ENCODE measurements at places on chromosomes 5 and 9.

DNA sequence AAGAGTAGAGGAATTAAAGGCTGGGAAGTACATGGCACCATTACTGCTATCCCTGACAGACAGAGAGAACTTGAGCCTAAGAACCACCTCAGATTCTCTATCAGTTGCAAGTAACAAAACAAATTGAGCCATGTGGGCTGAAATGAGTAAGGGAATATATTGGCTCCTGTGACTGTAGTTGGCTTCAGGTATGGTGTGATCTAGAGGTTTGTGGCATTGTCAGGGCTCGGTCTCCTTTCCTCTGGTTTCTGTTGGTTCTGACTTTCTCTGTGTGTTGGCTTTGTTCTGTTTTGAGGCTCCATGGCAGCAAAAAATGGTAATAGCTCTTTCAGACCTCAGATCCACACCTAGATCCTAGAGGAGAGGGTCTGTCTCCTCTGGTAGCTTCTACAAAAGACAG is 5.7 kb downstream of the GALNT10 start:
- no peak for DNase-seq

DNA sequence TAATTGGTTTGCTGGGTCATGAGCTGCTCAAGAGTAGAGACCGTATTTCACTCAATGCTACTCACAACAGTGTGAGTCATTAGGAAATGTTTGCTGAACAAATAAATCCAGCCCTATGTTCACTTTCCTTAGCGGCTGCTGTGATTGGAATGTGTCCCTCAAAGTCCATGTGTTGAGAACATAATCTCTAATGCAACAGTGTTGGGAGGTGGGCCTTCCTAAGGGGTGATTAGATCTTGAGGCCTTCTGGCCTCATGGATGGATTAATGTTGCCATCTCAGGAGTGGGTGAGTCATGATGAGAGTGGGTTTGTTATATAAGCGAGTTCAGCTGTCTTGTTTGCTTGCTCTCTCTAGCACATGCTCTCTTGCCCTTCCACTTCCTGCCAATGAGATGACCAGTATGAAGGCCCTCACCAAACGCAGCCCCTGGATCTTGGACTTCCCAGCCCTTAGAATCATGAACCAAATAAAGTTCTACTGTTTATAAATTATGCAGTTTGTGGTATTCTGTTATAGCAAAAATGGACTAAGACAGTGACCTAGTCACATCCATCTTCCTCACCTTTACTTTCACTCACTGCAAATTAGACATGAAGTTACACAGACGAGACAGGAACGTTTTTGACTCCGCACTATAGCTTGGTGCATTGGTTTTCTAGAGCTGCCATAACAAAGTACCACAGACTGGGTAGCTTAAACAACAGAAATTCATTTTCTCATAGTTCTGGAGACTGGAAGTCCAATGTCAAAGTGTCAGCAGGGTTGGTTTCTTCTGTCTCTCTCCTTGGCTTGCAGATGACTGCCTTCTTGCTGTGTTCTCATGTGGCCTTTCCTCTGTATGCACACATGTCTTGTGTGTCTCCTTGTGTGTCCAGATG is 50.9 kb upstream of the FAM169A start:
- DNase-seq = no peak

- DNase-seq = no peak
Measured at GRCh38 chr9:79877943-79878602, 306.3 kb downstream of the TLE4 start.

DNA sequence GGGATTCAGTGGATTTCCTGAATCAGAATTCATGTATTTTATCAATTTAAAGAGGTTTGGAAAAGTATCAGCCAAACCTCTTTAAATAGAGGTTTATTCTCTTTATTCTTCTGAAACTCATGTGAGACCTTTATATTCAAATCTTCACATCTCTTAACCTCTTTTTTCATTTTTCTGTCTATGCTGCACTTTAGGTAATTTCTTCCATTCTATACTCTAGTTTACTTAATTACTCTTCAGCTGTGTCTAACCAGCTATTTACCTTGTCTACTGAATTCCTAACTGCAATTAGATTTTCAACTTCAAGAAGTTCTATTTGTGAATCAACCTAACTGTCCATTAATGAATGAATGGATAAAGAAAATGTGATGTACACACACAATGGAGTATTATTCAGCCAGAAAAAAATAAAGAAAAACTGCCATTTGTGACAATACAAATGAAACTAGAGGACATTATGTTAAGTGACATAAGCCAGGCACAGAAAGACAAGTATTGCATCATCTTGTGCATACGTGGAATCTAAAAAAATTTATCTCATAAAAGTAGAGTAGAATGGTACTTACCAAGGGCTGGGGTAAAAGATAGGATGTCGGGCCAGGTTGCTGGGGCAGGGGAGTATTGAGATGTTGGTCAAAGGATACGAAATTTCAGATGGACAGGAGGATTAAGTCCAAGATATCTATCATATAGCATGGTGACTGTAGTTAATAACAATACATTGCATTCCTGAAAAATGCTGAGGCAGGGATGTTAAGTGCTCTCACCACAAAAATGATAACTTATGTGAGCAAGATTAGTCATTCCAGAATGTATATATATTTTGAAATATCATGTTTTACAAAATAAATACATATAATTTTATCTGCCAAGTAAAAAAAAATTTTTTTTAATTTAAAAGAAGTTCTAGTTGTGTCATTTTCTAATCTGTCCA is 129.5 kb upstream of the LRRTM2 start:
- no peak for DNase-seq

DNA sequence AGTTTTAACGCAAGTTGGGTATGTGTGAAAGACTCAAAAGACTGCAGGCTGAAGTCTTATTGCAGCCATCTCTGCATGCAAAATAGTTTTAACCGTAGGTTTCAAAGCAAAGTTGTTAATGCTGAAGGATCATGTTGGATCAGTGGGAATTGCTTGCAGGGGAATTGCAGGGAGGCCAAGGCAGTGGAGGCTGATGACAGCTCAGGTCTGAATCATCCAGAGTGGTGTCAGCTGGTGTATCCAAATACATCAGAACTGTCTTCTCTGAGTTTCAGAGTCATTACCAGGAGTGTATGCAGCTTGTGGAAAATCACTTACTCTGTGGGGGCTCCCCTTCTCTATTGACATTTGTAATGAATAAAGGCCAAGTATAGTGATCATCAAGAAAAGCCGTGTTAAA is 435.7 kb downstream of the SH3GL2 start:
- no peak for DNase-seq

GRCh38 chr9:77588271-77588937 is 59.7 kb downstream of the GNA14 start:
- DNase-seq = no peak

DNA sequence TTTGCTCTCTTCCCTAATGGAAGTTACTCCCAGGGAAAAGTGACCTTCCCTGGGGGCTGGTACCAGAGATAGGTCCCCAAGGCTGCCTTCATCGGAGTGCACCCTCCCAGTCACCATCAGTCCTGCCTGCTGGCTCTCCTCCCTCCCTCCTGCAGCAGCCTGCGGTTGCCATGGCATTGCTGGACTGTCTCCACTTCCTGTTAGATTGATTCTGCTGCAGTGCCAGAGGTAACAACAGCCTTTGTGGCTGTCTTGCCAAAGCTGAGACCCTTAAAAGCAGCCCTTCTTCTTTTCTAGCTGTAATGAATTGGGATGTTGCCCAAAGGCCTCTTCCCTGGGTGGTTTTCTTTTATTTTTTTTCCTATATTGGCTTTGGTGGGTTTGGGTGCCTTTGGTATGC is 78.1 kb upstream of the PRLR start:
- no peak for DNase-seq

DNA sequence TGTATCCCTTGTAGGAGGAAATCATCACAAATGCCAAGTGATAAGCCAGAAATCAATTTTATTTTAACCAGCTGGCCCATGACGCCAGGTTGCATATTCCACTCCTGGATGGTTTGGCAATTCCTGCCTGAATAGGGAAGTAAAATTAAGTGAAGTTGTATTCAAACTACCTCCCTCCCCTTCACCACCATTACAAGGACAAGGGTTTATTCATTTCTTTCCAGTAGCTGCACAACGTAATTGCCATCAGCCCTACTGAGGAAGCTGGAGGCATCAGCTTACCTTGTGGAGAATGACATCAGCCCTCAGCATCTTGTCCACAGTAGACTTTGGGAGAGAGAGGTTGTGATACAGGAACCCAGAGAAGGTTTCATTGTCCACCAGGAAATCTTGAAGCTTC is 66.6 kb downstream of the ABCA1 start:
- no peak for DNase-seq

- DNase-seq = no peak
Measured at GRCh38 chr9:126151031-126151685, 175.5 kb upstream of the MVB12B start.

DNA sequence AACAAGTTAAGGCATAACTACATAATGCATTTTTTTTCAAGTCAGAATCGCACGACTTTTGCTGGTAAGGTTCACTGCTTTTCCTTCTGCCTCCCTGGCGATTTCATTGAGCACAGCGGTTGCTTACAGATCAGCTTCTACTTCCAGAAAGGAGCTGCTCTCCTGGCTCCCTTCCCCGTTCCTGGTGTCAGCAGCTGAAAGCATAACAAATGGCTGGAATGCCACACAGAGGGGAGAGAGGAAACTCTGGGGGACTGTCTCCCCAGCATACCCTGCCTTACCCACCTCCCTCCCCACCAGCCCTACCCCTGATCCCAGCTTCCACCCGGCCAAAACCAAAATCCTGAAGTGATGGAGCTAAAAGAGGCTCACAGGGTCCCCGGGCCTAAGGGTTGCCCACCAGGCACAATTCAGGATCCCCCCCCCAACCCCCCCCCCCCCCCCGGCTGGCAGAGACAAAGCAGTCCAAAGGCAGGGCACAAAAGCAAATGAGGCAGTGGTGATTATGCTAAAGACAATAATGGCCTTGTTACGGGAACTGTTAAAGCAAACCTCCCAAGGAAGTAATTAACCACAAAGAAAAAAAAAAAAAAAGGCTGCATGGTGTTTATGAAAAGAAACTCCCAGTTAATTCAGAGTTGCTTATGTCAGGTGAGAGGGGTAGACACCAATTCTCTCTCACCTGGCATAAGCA is 126.1 kb upstream of the WWC1 start:
- DNase-seq = no peak

DNA sequence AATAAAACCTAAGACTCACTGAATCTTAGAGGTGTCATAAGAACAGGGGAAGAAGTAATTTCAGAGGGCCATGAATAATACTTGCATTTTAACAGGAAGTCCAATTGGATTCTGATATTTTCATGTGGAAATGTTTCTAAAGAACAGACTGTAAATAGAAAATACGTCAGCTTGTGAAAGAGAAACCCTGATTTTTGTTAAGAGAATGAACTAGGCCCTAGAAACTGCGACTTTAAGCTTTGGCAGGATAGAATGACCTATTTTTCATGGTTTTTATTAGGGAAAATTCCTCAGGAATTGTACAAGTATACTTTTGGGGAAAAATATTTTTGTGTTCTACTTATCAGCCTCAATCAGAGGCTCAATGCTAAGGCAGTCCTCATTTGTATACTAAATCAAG is 215.5 kb upstream of the ACTBL2 start:
- no peak for DNase-seq

- no peak for DNase-seq
Measured at GRCh38 chr5:94993491-94993890, 291.4 kb downstream of the MCTP1 start.

DNA sequence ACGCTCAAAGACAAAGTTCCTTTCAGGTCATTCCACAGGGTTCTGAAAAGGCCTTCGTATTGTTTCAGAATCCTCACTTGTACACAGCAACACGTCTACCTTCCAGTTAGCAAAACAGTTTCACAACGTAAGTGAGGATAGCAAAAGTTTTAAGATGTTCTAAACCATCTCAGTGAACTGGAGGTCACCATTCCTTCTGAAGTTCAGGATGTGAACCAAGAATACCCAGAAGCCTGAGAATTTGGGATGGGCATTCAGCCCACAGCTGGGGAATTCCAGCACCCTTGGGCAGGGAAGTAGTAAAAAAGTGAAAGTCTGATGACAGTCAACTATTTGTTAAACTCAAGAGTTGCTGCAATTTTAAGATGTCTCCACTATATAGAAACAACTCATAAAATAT is 224.5 kb downstream of the BNC2 start:
- no peak for DNase-seq

DNA sequence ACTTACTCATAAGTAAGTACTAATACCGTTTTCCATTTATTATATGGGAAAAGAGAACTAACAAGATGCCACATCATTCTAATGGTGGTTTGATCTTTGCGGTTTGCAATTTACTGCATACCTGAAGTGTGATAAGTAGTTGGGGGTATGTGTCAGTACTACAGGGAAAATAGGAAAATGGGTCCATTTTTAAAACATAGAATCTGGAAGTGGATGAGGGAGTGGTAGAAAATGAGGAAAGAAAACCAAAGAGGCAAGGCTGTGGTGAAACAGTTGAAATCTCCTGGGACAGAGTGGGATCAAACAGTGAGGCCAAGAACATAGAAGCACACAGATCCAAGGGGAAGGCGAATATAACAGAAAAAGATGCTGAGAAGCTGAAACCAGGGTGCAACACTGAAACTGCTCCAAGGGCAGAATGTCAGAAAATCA is 6.7 kb downstream of the ADAMTSL1 start:
- no peak for DNase-seq

- DNase-seq = no peak
Measured at GRCh38 chr9:109036744-109037680, 23.7 kb upstream of the CTNNAL1 start.

DNA sequence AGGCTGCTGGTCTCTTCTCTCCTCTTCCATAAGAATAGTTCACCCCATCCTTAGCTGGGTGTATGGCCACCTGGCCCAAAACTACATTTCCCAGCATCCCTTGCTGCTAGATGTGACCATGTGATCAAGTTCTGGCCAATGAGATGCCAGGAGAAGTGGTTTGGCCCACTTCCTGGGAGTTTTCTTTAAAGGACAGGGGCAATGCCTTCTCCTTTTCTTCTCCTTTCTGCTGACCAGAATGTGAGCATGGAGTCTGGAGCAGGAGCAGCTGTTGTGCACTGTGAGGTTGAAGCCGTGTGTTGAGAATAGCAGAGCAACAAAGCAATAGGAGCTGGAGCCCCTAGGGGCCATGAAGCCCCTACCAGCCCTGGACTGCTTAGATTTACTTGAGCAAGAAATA is 36.8 kb downstream of the C9orf50 start:
- DNase-seq = peak; percentile 76

DNA sequence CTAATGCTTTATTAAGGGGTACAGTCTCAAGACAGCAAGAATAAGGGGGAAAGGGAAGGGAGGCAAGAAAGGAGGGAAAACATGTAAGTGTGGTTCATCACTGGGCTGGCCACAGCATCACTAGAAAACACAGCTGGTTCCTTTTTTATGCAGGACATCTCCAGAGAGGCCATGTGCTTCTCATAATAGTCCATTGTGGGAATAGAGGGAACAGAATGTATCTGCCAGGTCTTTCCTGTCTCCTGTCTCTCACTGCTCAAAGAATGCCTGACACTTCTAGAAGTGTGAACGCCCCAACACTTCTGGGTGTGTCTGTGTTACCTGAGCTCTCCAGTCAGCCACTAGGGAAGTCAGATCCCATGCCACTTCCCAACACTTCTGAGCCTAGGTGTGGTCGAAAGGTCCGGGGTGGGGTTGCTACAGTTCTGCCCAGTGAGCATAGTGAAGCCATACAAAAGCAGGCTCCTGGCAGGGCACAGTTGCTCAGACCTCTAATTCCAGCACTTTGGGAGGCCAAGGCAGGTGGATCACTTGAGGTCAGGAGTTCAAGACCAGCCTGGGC is 255.6 kb upstream of the SLC30A5 start:
- DNase-seq = no peak

GRCh38 chr5:12794476-12795332 is 890.5 kb upstream of the CTNND2 start:
- no peak for DNase-seq

All from activated CD4-positive, alpha-beta T cell treated with anti-CD3 and anti-CD28 coated beads for 36 hours (primary cell).